ENCODE measurements at places on chromosomes 1 and 21.

GRCh38 chr1:36609241-36610027, 126.7 kb upstream of the CSF3R start:
- DNase-seq: no peak

DNA sequence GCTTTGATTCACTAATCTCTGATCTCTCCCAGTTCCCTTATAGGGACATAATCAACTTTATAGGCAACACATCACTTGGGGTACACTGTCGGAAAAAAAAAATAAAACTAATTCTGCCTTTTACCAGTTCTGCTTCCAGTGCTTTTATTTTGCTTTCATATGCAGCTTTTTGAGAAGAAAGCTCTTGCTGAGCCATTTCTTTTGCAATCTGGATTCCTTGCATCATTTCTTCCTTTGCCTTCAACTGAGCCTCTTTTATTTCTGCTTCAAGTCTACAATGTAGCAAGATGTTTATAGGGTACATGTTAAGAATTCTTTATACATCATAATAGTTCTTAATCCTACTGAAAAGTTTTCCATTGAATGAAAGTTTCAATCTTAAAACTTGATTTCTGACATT, 30.6 kb downstream of the KIF14 start:
- DNase-seq: no peak

DNA sequence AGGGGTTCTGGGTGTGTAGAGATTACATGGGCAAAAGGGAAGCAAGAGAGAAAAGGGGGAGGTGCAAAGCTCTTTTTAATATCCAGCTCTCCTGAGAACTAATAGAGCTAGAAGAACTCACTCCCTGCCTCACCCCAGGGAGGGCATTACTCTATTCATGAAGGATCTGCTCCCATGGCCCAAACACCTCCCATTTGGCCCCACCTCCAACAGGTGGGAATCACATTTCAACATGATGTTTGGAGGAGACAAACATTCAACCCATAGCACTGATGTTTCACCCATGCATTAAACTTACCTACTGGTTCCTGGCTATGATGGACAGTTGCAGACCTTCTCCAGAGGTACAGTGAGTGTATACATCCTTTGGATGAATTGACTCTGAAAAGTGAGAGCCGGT, 7.3 kb upstream of the JUN start:
- no peak for DNase-seq

- peak; percentile 36 for DNase-seq
Measured at GRCh38 chr1:228059634-228060457, 22.7 kb upstream of the ARF1 start.

DNA sequence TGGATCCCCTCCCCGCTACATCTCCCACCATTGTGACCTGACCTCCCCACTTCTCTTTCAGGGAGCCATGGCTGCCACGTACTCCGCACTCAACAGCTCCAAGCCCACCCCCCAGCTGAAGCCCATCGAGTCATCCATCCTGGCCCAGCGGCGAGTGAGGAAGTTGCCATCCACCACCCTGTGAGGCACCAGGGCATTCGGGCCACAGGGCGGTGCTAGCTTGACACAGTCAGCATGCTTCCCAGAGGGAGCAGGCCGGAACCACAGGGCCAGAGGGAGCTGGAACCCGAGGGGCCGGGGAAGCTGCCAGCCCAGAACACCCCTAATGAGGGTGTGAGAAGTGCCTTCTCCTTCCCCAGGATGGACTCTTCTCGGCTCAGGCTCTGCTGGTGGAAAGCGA, 44.5 kb downstream of the RPS6KA1 start:
- DNase-seq: no peak

GRCh38 chr1:30919025-30919881, 10.7 kb upstream of the SDC3 start:
- DNase-seq: no peak

DNA sequence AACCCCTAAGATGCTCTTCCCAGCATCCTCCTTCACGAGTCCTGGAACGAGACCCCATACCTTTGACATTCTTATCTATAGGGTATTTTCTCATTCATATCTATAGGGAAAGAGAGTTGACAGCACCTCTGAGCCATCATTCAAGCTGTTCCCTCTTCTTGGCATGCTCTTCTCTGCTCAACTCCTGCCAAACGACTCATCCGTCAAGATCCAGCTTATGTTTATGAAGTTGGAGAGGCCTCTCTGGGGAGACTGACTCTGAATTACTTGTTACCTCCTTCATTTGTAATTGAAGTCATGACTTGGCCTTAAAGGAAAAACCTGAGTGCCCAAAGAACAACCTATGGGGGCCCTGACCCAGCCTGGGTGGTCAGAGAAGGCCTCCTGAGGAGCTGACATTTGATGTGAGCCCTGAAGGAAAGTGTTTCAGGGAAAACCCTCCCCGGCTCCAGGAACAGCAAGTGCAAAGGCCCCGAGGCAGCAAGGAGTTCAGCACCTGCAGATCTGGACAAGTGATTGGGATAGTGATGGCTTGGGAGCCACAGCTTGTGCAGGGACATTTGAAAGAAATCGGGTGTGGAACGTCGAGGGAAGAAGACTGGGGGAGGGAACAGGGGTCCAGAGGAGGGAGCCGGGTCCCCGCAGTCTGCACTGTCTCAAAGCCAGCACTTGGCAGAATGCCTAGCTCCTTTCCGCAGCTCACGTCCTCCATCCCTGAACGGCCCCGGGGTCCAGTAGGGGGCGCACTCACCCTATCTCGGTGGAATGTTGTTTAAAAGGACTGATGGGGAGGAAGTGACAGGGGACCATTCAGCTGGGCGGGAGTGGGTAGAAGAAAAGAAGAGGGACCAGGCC, 14.0 kb upstream of the CDA start:
- peak; percentile 33 for DNase-seq

DNA sequence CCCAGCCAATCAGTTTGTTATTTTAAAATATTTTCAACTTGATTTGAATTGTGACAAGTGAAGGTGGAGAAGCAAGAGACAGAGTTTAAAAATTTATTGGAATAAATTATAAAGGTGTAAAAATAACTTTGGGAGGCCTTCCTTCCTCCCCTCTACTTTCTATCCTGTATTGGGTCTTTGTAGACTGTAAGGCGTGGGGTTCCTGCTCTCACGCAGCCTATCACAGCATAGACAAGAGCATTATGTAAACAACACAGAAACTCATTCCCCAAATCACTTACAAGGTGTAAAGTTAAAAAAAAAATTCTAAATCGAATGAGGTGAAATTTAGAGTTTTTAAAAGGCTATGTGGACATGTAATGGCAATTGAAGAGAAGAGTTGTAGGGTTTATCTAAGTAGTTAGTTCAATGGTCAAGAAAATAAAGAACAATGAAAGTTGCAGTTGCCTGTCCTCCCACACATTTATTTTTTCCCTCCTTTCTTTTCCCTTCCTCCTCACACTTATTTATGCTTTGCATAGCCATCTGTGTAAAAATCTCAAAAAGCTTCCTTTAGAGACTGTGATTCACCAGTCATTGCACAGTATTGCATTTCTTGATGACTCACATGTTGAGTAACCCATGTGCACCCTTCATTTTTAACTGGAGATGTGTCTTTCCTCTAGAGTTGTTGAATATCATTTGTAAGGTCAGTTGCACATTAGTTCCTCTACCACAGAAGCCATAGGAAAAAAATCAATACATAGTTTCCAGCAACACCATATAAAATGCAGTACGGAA, 242.2 kb downstream of the PTPRC start:
- no peak for DNase-seq

- no peak for DNase-seq
Measured at GRCh38 chr1:12477936-12478611, 139.9 kb downstream of the DHRS3 start.

DNA sequence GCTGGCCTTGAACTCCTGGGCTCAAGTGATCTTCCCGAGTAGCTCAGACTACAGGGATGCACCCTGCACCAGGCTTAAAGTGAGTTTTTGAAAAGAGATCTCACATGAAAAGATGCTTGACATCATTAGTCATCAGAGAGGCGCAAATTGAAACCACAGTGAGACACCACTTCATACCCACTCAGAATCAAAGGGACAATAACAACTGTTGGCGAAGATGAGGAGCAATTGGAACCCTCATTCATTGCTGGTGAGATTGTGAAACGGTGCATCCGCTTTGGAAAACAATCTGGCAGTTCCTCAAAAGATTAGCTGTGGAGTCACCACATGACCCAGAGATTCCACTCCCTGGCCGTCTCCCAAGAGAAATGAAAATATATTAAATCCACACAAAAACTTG, 122.3 kb downstream of the PGBD5 start:
- no peak for DNase-seq

GRCh38 chr1:202146279-202146678, 1.7 kb upstream of the ARL8A start:
- no peak for DNase-seq

- no peak for DNase-seq
Measured at GRCh38 chr1:41623736-41624135, 139.3 kb upstream of the EDN2 start.

DNA sequence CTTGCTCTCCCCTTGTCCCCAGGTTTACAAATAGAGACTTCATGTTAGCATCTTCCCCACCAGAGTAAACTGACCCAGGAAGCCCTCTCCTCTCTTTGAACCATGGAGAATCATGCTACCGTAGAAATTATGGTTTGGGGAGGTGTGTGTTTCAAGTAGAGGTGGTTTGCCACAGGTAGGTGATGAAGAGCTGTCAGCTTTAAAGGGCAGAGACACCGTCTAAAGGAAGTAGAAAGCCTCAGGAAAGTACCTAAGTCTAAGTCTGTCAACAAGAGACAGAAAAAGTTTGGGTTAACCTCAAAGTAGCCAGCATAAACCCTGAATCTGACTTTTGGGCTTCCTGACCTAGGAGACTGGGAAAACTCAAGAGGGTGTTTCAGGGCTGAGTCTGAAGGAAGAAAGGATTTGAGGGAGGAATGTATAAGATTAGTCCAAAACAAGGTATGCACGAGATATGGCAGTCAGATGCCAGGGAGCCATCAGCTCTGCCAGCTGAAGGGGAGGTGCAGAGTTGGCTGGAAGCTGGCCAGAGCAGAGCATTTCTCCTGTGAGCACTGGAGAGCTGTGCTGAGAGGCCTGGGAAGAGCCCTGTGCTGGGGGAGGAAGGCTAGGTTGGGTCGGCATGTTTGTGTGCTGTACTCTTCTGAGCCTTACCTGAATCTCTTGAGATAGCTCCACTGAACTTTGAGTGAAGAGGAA, 14.3 kb downstream of the ADAMTSL4 start:
- no peak for DNase-seq

GRCh38 chr1:15028102-15028501, 125.4 kb upstream of the TMEM51 start:
- DNase-seq: no peak

DNA sequence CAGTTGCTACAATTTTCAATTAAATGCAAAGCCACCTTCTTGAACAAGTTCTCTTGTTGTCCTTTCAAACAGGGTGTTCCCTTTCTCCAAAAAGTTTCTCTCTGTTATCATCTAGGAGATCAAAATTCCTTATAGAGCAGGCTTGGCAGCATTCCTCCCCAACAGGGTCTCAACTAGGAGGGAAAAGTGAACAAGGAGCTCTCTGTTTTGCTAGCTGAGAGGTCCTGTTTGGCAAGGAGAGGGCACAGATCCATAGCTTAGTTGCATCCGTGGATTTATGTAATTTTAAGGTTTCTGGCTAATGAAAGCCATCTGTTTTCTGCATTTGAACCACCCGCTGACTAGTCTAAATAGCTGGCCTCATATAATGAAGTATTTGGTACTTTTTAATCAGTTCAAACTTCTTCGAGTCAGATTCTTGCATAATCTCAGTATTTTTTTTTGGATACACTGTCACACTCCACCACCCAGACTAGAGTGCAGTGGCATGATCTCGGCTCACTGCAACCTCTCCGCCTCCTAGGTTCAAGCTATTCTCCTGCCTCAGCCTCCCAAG, 54.0 kb downstream of the APP start:
- no peak for DNase-seq

GRCh38 chr1:44263568-44264450, 50.5 kb downstream of the DMAP1 start:
- DNase-seq: no peak

- no peak for DNase-seq
Measured at GRCh38 chr1:177912991-177913390, 56.9 kb downstream of the SEC16B start.

- no peak for DNase-seq
Measured at GRCh38 chr1:3014050-3014440, 7.2 kb upstream of the ACTRT2 start.

DNA sequence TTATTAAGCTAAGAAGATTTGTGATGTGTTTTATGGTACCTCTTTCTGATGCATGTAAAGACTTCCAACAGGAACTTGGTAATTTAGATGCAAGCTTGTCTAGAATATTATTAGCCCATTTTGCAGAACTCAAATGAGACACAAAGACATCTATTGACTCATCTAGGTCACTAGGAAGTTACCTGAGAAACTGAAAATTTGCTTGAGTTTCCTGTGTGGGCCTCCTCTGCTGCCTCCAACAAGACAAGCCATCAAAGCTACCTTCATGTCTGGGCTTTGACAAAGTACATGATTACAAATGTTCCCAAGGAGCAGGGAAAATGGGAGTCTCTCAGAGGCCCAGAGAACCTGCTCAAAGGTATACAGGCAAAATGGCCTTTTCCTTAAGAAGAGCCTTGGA, 5.6 kb downstream of the RUNX1 start:
- DNase-seq: no peak

GRCh38 chr1:22609291-22609690, 27.1 kb upstream of the C1QA start:
- no peak for DNase-seq

DNA sequence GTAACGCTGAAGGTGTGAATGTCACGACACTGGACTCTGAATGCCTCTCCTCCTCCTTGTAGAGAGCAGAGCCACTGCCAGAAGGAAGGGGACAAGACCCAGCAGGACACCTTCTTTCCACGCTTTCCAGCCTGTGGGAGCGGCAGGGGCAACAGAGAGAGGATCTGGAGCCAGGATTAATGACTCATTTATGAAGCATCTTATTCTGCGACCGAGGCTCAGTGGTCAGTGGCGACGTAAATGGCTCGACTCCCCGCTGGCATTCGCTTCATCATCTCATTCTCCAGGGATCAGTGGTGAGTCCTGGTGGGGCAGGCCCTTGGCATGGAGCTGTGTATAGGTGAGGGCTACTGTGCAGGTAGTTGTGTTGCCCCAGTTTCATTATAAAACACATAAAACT, 4.6 kb downstream of the SLC37A1 start:
- no peak for DNase-seq

Data from stimulated activated CD8-positive, alpha-beta memory T cell treated with anti-CD3 and anti-CD28 coated beads, Interleukin-12 subunit alpha, Interleukin-12 subunit beta, amount 100 ng/mL, for 1 hour (primary cell).